ENCODE measurements at places on chromosomes 1 and 21. TPM values are rescaled to one million over a fixed set of nuclear protein-coding genes. Genes with fewer than 3 reads are reported as not detected.

OR14A2 gene
- not detected for total RNA-seq

CERS2 gene
- 95.7 TPM for total RNA-seq

SPOCD1 gene
- 0.48 TPM for total RNA-seq

STRIP1 gene
- total RNA-seq, result 46.4 TPM

TTLL10 gene
- 0.60 TPM for total RNA-seq

Measured in ovary (tissue), 10 donors.